ENCODE measurements at places on chromosomes 11 and 22.

DNA sequence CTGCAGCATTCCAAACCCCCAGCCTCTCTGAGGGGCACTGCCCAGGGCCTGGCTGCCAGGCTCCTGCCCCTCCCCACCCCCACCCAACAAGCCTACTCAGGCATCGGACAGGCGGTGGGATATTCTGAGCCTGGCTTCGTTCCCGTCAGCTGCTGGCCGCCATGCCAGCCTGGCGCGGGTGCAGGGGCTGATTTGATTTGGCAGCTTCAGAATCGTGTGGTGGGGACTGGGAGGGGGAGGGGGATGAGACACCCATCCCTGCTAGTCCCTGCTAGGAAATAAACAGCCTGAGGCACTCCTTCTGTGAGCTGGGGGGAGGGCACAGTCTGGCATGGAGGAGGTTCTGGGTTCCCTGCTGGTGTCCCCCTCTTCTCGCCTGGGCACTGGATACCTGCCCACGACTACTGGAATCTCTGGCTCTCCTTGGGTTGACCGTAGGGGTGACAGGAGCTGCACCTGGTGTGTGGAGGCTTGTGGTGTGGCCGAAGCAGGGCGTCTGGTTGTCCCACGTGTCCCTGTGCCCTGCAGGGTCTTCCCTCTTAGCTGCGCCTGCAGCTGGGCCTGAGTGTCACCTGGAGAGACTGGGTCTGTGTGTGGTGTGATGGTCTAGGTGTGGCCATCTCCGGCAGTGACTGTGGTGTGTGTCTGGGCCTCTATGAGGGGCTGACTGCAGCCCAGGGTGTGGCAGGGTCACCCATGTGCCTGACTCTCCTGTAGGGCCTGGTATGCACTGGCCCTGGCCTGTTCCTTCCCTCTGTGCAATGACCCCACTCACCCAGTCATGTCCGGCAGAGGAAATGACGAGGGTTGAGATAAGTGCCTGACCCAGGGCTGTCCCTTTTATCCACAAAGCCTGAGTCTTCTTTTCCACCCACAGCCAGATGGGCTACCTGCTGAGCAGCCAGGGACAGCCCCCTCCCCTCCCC lies 42.2 kb downstream of the PDE2A start:
- DNase-seq = no peak

- no peak for DNase-seq
These were observed 83.3 kb downstream of the BARX2 start for GRCh38 chr11:129458756-129459535.

DNA sequence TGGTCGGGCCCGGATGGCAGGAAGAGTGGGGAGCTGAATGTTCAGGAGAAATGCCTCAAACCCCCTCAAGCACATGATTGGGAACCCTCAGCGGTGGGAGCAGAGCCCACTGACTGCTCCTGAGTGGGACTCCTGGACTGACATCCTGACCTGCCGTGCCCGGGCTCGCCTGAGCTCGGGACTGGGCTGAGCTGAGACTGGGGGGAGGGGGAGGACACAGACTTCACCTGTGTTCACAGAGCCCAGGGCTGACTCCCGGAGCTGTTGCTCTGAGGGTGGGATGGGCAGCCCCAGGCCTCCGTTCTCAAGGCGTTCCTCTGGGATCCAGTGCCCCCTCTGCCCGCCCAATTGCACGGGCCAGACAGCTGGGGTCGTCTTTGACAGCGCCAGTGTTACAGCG lies 24.6 kb downstream of the DAGLA start:
- DNase-seq = no peak

GRCh38 chr11:103109818-103110388 lies 677 bp downstream of the DYNC2H1 start:
- DNase-seq = no peak

DNA sequence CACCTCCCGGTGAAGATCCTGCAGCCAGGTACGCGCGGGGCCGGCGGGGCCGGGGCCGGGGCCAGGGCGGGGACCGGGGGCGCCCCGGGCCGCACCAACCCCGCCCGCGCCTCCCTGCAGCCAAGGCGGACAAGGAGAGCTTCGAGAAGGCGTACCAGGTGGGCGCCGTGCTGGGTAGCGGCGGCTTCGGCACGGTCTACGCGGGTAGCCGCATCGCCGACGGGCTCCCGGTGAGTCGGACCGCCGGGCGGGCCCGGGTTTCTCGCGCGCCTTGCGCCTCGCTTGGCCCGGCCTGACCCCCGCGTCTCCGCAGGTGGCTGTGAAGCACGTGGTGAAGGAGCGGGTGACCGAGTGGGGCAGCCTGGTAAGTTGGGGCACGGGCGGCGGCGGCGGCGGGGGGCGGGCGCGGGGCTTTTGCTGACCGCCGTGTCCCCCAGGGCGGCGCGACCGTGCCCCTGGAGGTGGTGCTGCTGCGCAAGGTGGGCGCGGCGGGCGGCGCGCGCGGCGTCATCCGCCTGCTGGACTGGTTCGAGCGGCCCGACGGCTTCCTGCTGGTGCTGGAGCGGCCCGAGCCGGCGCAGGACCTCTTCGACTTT lies 531 bp downstream of the PIM3 start:
- DNase-seq = no peak

- no peak for DNase-seq
These were observed 128.7 kb upstream of the PITPNB start for GRCh38 chr22:28047740-28048139.

- DNase-seq = no peak
These were observed 73.1 kb upstream of the GDPD4 start for GRCh38 chr11:77374611-77375031.

DNA sequence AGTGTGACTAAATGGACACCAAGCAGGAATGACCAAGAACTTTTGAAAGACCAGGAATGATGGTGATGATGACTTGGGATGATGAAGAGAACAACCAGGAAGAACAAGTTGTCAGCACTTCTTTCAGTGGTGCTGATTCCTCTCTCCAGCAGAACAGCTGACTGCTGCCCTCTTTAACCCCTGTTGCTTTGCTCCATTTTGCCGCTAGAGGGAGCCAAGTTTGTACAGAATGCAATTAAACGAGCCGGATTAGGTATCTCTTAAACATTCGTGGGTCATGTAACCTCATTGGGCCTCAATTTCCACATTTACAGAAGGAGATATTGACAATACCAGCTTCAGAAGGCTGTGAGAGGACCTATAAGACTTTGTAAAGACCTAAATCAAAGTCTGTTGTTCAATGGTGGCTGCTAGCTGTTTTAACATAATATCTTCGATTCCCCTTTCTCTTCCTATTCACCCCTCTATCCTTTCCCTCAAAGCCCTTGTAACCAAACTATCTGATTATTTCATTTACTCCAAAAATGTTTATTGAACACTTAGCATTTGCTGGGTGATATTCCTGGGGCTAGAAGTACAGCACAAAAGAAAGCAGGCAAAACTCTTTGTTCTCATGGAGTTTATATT lies 1.9 kb downstream of the OR4S1 start:
- DNase-seq = peak; percentile 74

DNA sequence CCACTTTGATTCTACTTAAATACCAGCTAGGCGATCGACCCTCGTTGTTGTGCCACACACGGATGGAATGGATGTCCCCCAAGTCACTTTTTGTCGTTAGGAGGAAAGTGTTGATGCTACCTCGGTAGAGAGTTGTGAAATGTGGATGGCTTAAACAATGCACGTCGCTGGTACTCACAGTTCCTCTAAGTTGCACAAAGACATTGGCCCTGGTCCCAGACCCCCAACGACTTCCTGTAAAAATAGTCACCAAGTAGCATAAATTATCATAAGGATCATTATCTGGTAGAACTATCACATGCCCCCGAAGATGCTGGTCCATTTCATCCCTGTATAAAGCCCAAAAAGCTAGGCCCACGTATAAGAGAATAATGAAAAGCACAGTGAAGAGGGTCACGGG lies 3.8 kb downstream of the PKDREJ start:
- DNase-seq = no peak

GRCh38 chr11:36062796-36063365 lies 119.0 kb downstream of the LDLRAD3 start:
- no peak for DNase-seq

DNA sequence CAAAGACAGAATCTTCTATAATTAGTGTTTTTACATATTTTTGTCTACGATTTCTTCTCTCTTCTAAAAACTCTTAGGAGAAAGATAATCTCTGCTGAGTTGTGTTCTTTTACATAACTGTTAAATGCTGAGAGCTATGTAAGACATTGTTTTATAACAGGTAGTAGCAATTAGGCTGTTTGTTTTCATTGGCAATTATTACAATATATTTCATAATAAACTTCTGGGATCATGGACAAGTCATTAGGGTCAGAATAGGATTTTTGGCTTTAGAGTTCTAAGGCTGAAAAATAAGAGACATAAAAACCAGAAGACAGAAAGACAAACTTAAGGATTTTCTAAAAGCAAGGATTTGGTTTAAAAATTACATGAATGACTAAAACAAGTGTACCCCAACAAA lies 120.8 kb downstream of the DCDC1 start:
- DNase-seq = no peak

DNA sequence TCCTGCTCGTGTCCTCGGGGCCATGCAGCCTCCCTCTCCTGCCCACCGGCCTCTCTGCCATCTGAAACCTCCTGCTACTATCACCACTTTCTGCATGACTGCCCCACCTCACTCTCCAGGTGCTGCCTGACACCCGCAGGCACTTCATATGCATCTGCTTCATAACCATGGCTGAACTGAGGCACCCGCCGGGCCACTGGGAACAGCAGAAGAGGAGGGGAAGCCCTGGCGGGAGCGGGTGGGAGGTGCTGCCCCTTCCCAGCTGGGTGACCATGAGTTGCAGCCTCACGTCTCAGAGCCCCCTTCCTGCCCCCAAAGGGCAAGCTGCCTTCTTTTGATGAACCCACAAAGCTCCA lies 21.7 kb upstream of the PICK1 start:
- no peak for DNase-seq

DNA sequence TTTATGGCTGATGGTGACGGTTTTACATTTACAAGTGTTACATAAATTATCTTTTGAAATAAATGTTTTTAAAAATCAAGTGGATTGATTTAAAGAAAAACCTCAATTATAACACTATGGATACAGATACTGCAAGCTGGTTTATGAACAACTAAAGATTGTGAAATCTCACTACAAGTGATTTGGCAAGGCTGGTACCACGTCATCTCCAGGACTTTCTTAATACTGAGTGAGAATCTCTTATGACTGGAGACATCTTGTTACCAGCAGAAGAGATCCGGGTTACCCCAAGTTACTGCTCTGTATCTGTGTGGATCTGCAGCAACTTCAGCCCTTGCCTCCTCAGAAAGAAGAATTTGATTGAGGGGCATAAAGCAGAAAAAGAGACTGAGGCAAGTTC lies 452.9 kb downstream of the MN1 start:
- no peak for DNase-seq

GRCh38 chr11:57515332-57516060 lies at the start of gene SLC43A1:
Gene SLC43A1 (minus strand): TSS chr11:57515702. CDS start chr11:57514111, 1,591 bp downstream.
- DNase-seq = peak; percentile 70

DNA sequence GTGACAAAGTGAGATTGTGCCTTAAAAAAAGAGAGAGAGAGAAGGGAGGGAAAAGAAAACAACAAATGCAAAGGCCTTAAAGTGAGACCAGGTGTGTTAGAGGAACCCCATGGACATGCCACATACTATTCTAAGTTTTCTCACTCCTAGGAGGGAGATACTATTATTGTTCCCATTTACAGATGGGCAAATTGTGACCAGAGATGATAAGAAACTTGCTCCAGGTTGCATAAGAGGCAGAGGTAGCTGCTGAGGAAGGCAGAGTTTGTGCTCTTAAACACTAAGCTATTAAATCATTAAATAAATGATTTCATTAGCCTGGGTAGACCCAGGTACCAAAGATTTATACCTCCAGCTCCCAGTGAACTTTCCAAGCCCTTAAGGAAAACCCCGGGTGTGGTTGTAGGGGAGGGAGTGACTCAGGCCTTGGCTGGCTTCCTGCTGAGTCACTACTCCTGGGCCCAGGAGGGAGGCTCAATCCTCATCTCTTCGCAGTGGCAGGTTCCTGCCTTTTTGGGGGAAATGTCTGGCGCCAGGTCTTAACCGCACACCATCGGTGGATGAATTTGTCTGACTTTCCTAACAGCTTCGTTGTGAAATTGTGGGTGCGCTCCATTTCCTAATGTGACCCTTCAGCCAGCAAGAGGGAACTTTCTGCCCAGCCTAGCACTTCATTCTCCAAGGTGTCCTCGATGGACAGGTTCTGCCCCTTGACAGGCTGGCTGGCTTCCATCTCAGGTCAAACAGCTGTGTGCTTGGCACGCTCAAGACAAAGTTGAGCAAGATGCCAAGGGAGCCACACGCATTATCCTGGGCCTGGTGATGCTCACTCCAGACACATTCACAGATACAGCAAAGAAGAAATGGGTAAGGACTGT lies 33.4 kb upstream of the PTPRJ start:
- DNase-seq = peak; percentile 90

GRCh38 chr11:83120327-83120726 lies 36.6 kb upstream of the PCF11 start:
- no peak for DNase-seq

DNA sequence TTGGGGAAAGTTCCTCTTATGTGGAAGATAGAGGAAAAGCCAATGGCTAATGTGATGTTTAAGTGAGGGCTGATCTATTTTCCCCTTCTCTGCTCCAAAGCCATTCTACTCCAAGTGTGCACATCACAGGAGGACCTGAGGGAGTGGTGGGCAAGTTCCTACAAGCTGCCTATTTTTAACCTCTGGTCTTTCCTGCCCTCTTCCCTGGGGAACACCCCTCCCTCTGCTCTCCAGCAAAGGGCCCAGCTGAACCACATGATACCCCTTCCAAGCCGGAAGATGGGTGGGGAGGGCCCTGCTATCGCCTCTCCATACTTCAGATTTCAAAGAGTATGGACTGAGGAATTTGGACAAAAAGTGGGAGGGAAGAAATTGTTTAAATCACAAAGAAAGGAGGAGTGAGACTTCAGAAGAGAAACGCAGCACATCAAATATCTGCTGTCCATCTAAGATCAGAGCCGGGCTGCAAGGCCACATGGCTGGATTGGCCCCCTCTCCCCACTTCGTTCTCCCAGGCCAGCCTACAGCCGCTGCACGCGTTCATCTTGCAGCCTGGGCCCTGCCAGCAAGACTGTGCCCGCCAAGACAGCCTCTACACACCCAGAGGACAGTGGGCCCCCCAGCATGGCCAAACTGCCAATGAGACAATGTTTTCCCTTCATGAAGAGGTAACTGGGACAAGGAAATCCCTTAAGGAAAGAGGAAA lies 77.5 kb downstream of the MICAL3 start:
- no peak for DNase-seq
